ENCODE measurements at places on chromosomes 5 and 9.

DNA sequence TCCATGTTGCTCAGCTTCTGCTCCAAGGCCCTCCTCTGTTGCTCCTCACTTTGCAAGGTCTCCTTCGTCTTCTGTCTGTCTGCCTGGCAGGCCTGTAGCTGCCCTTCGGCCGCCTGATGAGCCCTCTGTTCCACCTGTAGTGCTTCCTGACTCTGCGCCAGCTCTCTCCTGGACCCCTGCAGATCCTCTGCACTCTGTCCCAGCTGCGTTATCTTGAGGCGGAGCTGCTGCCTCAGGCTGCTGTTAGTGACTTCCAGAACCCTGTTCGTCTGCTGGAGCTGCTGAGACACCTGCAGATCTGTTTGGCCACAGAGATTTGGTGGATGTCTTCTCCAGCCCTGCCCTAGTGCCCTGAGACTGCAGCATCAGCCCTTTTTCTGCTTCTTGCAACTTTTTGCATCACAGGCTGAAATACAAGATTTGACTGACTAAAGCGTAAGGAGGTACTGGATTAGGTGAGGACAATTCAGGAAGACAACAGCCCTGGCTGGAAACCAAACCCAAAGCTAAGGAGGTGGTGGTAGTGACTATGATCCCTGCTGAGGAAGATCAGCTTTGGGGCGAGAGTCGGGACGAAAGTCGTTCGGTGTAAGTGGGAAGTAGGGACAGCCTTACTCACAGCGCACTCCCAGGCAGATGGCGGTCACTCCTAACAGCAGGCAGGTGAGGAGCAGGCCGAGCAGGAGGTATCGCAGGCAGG, 2.1 kb downstream of the CD72 start:
- no peak for DNase-seq

- no peak for DNase-seq
Observed at GRCh38 chr5:1292139-1292538, 2.7 kb downstream of the TERT start.

- no peak for DNase-seq
Observed at GRCh38 chr5:41598011-41598410, 87.6 kb upstream of the PLCXD3 start.

DNA sequence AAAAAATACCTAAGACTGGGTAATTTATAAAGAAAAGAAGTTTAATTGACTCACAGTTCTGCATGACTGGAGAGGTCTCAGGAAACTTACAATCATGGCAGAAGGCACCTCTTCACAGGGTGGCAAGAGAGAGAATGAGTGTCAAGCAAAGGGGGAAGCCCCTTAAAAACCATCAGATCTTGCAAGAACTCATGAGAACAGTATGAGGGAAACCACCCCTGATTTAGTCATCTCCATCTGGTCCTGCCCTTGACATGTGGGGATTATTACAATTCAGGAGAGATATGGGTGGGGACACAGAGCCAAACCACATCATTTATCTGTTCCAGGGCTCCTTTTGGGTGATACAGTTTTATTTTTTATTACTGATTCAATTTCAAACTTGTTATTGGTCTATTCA, 23.2 kb upstream of the ADAMTS16 start:
- no peak for DNase-seq

GRCh38 chr9:27247756-27248155, 49.2 kb downstream of the EQTN start:
- DNase-seq, result no peak

DNA sequence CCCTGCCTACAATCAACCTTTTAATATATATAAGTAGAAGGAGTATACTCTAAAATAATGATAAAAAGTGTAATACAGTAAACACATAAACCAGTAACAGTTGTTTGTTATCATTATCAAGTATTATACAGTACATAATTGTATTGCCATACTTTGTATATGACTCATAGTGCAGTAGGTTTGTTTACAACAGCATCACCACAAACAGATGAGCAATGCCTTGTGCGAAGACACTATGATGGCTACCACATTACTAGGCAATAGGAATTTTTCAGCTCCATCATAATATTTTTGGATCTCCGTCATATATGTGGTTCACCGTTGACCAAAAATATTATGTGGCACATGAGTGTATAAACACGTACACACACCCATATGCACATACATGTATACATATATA, 69.7 kb upstream of the APC start:
- DNase-seq, result no peak

DNA sequence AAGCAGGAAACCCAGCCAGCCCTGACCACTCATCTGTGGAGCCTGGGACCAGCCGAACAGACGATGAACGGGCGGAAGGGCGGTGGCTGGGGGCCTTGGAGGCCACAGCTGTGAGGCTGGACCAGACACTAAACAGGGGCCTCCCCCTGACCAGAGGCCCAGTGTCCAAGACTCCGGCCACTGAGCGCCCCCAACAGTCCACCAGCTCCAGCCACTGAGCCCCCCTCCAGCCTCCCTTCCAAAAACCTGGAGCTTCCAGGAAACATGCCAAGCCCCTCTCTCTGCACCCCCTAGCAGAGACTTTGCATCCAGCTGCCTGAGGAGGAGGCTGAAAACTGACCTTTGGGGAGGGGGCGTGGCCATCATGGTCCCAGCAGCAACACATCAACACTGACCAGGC, 23.2 kb downstream of the CNTFR start:
- no peak for DNase-seq

DNA sequence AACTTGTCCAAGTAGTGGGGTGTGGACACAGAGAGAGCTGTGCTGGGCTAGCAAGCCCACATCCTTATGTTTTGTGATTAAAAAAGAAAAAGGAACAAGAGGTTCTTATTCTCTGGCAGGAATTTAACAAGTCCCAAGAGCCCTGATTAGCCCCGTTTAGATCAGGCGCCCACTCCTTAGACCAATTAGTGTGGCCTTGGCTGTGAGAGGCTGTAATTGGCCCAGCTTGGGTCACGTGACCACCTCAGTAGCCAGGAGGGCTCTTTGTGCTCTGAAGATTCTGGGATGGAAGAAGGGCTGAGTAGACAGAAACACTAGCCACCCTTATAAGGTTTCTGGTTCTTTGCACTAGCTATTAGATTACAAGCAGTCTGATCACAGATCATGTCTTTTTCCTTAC, 31.1 kb downstream of the GCNT4 start:
- DNase-seq, result no peak

GRCh38 chr9:31492229-31492628, 892.2 kb upstream of the ACO1 start:
- DNase-seq, result no peak

GRCh38 chr5:180133971-180134508, 62.5 kb upstream of the RNF130 start:
- DNase-seq, result no peak

DNA sequence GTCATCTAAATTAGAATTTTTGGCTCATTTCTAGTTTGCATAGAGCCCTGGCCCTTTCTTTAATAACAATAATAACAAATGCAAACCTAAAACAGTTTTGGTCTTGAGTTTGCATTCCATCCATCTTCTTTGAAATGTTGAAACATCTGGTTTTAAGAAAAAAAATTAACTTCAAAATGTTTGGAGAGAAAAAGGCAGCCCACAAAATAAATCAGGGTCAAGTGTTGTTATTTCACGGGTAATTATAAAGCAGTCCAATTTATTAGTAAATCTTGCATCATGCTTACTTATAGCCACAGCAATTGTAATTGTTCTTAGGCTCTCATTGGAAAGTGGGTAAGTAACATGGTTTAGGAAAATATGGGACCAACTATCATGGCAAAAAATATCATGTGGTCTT, 247.0 kb upstream of the MEF2C start:
- DNase-seq, result no peak

GRCh38 chr9:100150214-100150613, 51.2 kb downstream of the INVS start:
- DNase-seq, result no peak

DNA sequence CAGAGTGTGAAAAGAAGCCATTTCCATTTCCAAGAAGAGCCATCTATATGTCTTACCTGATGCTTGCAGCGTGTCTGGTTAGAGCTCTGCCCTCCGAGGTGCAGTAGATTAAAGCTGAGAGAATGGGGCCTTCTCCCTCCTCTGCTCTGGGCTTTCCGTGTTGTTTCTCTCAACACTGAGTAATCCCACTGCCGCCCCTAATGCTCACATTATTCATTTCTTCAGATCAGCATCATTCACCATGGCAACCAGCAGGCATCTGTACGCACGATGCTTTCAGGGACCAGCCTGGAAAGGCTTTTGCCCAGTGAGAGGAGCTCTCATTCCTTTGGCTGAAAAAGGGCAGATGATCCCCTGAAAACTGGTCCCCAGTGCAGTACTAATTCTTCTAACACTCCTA, 79.6 kb downstream of the CYFIP2 start:
- no peak for DNase-seq

DNA sequence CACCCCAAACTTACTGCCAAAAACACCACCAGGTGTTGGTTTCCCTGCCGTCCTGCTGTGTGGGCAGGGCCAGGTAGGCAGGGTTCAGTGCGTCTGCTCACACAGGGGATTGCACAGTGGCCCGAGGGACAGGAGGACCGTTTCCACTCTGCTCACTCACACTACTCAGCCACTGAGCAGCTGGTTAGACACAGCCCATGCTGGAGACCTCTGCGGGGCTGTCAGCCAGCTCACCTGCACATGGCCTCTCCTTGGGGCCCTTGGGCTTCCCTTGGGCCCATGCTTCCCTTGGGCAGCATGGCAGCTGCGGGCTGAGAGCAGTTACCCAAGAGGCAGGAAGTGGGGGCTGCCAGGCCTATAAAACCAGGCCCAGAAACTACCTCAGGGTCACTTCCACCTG, 79.0 kb downstream of the SYK start:
- peak; percentile 39 for DNase-seq

DNA sequence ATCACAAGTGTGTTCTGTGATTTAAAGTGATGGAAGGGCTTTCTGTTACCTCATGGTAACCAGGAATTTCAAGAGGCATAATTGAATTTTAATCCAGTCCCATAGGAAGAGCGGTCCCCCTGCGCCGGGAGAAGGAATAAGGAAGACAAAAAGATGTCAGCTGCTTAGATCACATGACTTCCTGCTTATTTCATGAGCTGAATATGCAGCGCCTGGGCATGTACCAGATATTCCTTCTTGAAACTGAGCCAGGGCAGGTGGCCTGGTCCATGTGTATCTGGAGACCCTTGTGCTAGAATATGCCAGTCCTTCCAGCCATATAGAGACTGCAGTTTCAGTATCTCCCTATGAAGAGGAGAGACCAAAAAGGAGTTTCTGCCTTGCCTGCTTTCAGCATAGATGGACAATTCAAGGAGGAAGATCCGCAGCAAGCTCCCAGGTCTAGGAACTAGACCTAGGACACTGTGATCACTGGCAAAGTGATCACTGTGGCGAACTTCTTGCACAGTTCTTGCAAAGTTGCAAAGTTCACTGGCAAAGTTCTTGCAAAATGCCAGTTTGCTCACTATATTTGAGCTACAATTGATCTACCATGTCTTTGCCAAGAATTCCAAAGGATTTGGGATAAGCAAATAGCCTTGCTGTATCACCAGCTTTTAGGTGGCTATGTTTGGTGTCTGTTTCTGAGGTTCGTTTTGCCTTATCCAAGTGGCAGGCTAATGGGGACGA, 102.9 kb upstream of the PHYKPL start:
- DNase-seq, result no peak

DNA sequence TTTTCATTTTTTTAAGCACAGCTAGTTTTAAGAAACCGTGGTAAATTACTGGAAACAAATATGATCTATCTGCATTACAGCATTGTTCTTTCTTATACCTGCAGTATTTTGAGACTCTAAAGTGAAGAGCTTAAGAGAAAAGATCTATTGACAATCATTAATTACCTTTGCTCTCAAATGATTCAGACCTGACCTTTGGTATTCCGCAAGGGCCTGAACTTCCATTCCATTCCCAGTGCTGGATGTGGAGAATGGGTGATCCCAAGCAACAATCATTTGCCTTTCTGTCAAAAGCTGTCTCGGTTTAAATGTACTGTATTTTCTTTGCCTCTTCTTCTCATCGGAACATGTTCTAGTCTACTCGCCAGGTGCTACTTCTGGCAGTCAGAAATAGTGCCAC, 18.9 kb downstream of the NREP start:
- no peak for DNase-seq

DNA sequence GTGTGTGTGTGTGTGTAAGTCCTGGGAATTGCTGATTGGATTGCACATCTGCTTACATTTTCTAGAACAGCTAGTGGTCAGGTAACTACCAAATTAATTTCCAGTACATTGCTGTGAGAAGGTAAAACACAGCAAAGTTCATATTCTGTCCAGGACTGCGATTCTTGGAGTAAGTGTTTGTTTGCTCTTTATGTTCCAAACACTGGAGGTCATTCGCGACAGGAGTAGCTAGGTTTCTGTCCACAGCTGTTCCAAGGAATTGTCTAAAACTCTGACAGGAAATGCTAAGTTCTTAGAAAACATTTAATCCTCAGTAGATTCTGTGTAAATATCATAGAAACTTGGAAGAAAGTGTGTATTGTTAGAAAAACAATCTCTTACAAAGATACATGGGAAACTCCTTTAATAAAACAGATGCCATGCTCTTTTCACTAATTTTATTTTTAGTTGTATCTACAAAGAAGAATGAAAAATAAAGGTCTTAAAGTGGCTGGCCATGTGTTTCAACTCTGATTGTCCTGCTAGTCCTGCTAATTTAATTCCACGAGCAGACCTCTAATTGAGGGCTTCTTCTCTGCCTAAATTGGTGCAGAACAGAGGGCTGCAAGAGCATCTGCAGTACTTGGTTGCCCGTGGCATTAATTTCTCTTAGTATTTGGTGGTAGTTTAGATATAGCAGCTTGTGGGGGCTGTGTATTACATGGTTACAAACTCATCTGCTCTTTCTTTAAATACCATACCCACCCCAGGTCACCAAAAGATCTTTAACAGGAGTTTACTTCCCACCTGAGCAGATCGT, 464.5 kb downstream of the RASEF start:
- DNase-seq, result no peak

- peak; percentile 74 for DNase-seq
Observed at GRCh38 chr5:138449501-138450239, 10.8 kb downstream of the REEP2 start.

DNA sequence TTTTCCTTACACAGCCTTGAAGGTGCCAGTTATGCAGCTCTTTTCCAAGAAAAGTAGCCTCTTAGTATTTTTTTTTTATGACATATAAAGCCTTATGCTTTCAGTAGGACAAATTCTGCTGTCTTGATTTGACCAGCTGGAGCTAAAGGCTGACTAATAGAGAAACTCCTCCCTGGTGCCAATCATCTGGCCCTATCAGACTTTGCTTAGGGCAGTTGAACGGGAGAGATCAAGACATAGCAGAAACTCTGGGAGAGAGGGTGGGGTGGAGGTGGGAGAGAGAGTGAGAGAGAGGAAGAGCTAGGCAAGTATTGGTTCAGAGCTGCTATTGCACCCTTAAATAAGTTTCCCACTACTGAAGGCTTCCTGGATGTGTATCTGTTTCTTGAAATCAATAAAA, 100.2 kb downstream of the SEC61B start:
- DNase-seq, result no peak

- DNase-seq, result no peak
Observed at GRCh38 chr9:33153666-33154065, 13.5 kb downstream of the B4GALT1 start.

- no peak for DNase-seq
Observed at GRCh38 chr5:102627315-102627714, 127.8 kb upstream of the PAM start.

DNA sequence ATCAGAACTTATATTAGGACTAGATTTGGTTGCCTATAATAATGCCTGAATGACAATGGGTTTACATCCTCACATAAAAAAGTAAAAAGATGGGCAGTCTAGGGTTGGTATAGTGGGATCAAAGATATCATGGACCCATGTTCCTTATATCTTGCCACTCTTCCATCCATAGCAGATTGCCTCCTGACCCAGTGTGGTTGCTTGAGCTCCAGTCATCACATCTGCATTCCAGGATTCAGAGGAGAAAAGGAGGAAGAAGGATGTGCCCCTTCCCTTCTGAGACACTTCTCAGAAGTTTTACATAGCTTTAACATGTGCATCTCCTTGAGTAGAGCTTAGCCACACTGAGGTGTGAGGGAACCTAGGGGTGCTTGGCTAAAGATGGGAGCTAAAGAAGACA, 22.9 kb downstream of the RALGPS1 start:
- no peak for DNase-seq

Data from GM06990 (cell line).